ENCODE measurements at places on chromosomes 5 and 9.

DNA sequence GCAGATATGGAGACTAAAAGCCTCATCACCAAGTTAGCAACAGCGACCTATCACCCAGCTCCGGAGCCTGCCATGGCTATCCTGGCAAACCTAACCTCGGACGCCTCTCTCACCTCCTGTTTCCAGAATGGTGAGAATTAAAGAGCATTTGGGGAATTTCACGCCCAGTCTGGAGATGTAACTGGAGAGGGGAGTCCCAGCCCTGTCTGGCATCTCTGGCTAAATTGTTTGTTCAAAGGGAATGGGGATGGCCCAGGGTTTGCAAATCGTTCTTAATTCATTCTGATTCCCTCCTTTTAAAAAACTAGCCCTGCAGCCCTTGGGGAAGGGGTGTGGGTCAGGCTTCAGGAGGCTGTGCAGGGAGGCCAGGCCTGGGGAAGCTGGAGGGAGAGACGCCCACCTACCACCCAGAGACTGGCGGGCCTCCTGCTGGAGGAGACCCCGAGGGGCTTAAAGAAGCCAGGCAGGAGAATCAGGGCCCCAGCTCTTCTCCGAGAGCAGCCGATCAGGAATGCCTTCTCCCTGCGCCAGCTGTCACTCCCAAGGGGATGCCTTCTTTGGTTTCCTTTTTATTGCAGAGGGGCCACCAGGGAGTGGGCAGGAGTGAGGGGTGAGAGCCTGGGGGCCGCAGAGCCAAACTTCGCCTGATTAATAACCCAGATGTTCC lies 964 bp upstream of the COL5A1 start:
- no peak for DNase-seq

- DNase-seq = no peak
Measured at GRCh38 chr9:113181165-113181564, 30.4 kb downstream of the SLC31A2 start.

- DNase-seq = no peak
Measured at GRCh38 chr9:34171753-34172535, 6.9 kb upstream of the UBAP1 start.

DNA sequence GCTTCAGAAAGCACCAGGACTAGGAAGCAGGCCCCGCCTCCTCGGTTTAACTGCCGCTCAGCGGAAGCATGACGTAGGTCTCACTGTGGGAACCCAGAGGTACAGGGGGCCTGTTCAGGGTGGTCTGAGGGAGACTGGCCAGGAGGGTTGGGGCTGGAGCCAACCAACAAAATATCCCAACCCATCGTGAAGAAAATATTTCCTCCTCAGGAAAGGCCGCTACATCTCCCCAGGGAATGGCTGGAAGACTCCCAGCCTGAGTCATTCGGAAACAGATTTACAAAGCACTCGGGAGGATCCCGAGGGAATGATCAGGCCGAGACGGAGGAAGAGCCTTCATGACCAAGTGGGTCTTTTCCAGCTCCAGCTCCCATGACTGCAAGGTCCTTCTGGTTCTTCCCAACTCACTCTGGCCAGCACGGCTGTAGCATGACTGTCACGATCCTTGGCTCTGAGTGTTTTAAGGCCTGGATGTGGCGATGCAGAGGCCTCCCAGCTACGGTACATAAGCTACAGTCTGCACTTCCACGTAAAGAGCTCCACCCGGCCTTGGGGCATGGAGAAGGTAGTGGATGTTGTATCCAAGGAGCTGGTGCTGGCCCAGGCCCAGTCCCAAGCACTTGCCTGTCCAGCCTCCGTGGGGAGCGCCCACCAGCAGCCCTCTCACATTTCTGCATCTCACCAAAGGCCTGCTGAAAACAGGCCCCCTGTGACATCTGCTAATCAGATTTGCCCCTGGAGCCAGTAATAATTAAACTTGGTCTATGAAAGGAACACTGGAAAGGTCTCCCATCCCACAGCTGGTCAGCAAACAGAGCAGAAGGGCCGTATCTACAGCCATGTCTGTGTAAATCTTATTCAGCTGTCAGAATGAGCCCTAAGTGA lies 100.6 kb downstream of the LHFPL2 start:
- DNase-seq = peak; percentile 96

DNA sequence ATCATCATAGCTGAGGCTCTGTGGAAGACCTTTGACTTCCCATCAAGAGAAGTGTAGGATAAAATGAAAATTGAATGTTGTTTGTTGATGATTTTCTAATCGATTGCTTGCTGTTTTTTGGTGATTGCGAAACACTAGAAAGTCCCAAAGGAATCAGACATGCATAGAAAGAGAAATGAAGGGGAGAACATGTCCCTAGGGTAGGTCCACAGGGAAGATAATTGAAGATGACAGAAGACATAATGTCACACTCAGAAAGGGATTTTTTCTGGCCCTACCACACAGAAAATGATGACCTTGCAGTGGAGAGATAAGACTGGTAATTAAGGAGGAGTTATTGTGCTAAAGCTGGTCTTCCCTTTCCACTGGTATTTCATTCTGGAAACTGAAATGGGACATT lies 62.8 kb downstream of the INSYN2B start:
- DNase-seq = no peak

GRCh38 chr5:139849942-139850341 lies 54.3 kb downstream of the PSD2 start:
- no peak for DNase-seq

DNA sequence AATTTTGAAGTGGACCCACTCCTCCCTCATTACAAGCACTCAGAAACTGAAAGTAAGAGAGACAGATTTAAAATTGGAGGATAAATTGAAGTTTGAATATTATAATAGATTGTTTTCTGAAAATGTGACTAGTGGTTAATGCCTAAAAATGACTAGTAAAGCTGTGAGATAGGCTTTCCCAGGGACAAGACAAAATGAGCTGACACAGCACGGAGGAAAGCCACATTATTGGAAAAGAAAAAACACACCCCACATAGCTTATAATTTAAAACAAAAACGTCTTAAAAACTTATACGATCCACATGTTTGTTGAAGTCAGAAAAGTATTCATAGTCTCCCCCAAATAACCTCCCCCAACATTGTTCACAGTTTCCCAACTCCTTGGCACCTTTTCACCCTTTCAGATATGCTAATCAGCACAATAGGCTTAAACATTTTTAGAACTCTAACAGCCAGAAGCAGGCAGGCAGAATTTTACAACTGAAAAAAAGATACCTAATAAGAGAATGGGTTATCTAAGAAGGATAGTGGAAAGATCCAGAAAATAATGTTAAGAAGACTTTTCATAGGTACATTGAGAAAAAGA lies 6.1 kb downstream of the C7 start:
- no peak for DNase-seq

GRCh38 chr9:95061916-95062595 lies 255.5 kb downstream of the FANCC start:
- DNase-seq = no peak

GRCh38 chr9:28735738-28736342 lies 1162.6 kb upstream of the C9orf72 start:
- no peak for DNase-seq

- DNase-seq = no peak
Measured at GRCh38 chr5:61965490-61965889, 340.5 kb upstream of the KIF2A start.

DNA sequence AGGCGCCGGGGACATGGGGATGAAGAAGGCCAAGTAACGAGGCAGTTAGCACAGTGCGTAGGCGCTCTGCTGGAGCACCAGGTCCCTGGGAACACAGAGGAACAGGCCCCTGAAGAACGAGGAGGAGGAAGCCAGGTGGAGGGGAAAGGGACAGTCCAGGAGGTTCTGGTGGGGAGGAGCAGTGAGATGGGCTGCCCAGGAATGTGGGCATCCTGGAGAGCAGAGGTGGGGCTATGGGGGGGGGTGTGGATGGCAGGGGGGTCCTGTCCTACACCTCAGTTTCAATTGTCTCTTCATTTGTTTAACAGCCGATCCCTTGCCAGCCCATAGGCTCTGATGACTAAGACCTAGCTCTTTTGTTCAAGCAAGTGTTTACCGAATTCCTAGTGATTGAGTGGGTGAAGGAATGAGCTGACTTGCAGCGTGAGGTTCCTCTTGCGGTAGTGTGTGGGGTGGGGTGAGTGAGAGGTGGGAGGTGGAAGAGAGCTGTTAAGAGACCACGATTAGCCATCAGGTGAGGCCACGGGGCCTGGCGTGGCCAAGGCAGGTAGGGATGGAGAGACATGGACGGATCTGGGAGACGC lies 8.4 kb upstream of the PHYHD1 start:
- DNase-seq = no peak

GRCh38 chr5:113397046-113397445 lies 37.7 kb downstream of the TSSK1B start:
- no peak for DNase-seq

DNA sequence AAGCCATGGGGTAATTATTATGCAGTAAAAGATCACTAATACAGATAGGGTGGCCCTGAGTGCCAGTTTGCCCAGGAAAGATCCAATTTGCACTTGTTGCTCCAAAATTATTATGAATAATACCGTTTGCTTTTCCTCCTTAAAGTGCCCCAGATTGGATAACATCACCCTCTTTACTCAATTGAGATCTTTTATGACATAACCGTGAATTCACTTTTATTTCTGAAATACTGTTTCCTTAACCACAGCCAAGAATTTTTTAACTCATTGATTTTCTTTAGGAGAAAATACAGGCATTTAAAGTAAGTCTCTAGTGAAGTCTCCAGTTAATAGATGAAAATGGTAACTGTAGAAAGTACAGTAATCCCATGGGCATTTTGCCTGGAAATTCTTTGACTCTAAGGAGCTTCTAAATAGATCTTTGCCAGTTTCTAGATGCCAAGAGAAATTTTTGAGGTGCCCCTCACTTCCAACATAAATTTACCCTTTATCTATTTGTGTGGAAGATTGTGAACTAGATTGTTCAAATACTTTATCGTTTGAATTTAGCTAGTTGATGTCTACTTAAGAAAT lies 99.2 kb downstream of the UHRF2 start:
- DNase-seq = no peak

- no peak for DNase-seq
Measured at GRCh38 chr5:127326431-127326830, 35.8 kb downstream of the MEGF10 start.

DNA sequence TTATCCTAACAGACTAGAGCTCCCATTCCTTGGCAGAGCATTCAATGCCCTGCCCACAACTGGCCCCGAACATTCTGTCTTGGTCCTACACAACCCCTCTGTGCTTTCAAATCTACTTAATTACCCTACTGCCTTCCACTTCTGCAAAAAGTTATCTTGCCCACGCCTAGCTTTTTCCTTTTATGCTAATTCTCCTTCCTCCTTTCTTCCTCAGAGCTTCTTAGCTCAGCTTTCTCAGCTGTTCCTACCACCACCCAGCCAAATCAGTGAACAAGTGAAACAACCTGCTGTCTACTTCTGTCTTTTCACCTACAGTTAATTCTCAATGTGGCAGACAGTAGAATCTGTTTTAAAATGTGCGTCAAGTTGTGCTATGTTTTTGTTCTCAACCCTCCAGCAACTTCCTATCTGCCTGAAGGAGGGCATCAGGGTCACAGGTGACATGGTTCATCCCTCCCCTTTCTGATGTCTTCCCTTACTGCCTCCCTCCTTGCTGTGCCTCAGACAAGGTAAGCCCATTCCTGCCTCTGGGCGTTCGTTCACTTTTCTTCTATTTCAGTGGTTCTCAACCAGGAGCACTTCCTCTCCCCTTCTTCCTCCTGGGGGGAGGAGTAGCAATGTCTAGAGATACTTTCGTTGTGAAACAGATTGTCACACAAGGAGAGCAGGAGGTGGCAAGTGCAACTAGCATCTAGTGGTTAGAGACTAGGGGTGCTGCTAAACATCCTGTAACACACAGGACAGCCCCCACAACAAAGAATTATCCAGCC lies 1.3 kb upstream of the REEP5 start:
- DNase-seq = no peak
